ENCODE measurements at places on chromosomes 2 and 18. TPM values are rescaled to one million over a fixed set of nuclear protein-coding genes. Genes with fewer than 3 reads are reported as not detected.

DNA sequence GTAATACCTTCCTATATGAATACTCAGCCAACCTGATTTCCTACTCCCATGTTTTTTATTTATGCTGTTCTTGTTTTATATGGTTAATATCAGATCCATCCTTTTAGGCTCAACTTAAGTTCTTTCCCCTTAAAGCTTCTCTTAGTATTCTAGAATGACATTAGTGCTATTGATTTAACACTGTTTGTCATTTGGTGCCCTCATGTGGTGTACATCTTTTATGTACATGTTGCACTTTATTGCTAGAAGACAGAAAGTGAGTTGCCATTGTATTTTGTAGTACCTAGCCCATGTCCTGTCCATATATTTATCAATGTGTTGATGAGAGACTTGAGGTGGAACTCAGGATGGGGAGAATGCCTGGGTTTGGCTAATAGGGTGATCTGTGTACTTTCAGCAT is 2.5 kb downstream of the HTRA2 start:
- no peak for DNase-seq

GRCh38 chr2:46230677-46231425 is 66.4 kb upstream of the EPAS1 start:
- DNase-seq: no peak

DNA sequence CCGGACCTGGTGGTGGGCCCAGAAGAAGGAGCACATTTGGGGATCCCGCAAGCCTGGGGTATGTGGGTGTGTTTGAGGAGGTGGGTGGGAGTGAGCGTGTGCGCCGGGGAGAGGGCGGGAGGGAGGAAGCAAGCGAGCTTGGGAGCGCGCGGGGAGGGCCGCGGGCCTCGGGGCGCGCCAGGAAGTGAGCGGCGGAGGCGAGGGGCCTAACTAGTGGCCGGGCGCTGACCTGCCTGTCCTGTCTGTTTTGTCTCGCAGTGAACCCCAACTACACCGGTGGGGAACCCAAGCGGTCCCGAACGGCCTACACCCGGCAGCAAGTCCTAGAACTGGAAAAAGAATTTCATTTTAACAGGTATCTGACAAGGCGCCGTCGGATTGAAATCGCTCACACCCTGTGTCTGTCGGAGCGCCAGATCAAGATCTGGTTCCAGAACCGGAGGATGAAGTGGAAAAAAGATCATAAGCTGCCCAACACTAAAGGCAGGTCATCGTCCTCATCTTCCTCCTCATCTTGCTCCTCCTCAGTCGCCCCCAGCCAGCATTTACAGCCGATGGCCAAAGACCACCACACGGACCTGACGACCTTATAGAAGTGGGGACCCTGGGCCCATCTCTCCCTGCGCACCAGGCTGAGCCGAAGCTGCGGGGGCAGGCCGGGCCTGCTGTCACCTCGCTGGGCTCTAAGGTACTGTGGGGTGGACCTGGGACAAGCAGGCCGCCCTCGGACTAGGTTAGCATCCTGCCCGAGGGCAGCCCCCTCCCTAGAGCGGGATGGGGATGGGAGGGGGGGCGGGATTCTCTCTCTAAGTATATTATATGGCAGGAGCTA is 1.2 kb downstream of the HOXD4 start:
- no peak for DNase-seq

GRCh38 chr2:43292851-43293743 is 66.7 kb upstream of the ZFP36L2 start:
- no peak for DNase-seq

Gene C2orf15
- 1.5 TPM for total RNA-seq

Gene ZSWIM2
- not detected for total RNA-seq

- no peak for DNase-seq
These were observed 177.6 kb upstream of the CCDC68 start for GRCh38 chr18:55136864-55137263.

Gene KYNU
- total RNA-seq: 30.6 TPM

- DNase-seq: no peak
These were observed 35.2 kb downstream of the SPOPL start for GRCh38 chr2:138536740-138537139.

DNA sequence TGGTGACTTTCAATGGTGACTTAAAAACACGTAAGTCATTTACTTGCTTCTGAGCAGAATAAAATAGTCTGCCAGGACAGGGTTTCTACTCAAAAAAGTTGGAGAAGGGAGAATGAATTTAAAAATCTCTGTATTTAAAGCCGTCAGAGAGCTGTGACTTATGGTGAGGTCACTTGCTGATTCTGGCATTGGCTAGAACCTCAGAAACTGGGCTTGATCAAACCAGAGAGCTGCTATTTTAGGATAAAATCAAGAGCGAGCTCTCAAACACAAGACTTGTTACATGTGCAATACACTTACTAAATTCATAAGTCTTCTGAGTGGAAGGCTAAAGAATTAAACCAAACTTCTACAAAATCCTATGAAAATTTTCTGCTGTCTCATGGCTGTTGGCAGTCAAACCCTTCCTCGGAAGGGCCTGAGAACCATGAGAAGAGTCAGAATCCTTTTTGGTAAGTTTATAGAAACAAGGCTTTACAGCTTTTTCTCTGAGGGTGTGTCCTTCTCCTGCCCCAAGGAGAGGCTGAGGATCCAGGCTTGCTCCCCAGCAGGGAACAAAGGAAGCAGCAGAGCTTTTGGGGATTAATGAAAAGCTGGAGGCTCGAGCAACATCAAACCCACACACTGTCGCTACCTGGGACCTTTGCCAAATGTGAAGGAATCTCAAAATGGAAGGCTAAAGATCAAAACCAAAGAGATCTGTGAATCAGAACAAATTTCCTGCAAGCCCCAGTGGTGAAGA is 816.4 kb downstream of the SOCS6 start:
- no peak for DNase-seq

DNA sequence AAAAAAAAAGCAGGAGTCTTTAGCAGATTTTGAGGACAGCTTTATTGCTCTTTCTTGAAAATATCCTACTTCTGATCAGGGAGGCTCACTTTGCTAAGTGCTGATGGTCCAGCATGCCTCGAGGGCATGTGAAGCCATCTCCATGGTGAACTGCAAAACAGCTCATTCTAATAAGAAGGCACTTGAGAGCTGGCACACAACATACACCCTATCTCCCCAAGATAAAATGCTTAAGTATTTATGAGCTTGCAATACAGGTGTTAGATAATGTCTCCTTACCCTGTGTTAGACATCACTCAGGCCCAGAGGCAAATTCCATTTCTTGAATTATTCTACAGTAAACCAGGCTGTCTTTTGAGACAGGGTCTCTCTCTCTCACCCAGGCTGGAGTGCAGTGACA is 2.7 kb downstream of the ENOSF1 start:
- no peak for DNase-seq

Gene CAVIN2
- total RNA-seq: 182 TPM

Gene SLC11A1
- total RNA-seq: 419 TPM

DNA sequence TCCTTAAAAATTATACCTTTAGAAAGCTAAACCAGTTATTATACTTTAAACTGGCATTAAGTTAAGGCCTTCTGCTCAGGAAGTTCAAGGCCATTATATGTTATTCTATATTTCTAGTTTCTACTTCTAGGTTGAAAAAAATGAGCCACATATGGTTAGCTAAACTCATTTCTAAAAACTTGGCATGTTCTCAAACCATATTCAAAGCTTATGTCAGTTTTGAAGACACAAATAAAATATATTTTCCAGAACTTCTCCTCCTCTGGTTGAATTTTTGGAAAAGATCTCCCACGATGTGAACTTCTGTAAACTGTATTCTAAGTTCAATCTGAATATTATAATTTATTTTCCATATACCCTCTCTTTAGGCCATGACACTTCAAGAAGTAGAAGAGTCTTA is 103.5 kb downstream of the NYAP2 start:
- DNase-seq: no peak

DNA sequence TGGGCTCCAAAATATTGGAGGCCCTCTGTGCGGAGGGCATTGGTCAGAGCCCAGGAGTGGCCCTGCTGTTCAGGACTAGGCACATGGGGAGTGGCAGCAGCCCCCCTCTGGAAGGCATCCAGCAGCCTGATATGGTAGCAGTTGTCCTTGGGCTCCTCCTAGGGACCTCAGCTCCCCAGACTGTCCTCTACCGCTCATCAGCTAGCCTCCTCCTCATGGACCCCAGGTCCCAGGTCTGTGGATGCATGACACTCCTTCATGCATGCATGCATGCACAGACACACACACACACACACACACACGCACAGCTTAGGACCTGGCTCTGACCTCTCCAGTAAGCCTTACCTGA is 15.4 kb upstream of the ATP6V1B1 start:
- DNase-seq: no peak

GRCh38 chr2:105809097-105809473 is 64.4 kb downstream of the NCK2 start:
- no peak for DNase-seq

DNA sequence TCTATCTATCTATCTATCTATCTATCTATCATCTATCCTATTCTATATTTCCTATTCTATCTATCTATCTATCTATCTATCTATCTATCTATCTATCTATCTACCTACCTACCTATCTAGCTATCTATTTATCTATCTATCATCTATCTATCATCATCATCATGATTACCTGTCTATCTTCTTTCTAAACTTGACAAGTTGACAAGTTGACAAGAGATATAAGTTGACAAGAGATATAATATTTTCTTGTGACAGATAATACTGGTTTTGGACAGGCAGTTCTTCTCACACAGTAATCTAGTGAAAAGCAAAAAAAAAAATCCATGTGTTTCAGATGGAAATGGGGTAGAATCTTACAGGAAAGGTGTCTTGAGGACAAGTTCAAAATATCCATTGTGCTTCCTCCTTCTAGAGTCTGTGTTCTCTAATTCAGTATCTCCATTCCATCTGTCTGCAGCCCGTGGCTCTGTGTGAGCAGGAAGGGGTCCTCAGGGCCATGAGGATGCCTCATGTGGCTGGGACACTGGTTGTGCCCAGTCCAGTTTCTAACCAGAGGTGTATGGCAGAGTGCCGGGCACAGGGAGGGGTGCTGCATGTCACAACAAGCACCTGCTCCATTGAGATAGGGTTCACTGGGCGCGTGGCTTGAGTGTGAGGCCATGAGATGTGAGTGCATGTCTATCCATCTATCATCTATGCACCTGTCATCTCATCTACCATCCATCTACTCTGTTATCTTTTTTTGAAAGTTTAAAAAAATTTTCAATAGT is 212.4 kb upstream of the PXDN start:
- DNase-seq: no peak

- no peak for DNase-seq
These were observed 23.9 kb downstream of the ANTXR1 start for GRCh38 chr2:69036926-69037325.

Gene ASPRV1
- 1.9 TPM for total RNA-seq

- DNase-seq: no peak
These were observed 57.5 kb downstream of the MYL12B start for GRCh38 chr18:3319399-3319798.

GRCh38 chr2:127853671-127854070 is 4.3 kb downstream of the POLR2D start:
- no peak for DNase-seq

- DNase-seq: no peak
These were observed 117.6 kb downstream of the METTL8 start for GRCh38 chr2:171316220-171316619.

DNA sequence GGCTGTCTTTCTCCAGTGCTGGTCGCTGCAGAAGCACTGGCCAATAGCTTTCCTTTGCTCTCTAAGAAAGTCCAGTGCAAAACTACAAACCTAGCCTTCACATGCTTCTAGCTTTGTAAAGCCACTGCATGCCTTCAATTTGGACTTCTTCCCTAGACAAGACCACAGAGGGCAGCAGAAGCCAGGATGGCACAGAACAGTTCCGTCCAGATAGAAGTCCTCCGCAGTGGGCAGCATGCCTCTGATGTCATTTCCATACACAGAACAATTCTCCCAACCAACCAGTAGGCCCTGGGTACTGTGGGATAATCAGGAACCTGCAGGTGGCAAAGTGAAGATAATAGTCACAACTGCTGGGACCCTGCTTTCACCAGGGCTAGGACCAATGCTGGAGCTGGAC is 3.3 kb downstream of the ST6GAL2 start:
- no peak for DNase-seq

- no peak for DNase-seq
These were observed 18.6 kb upstream of the CYP26B1 start for GRCh38 chr2:72166279-72166678.

DNA sequence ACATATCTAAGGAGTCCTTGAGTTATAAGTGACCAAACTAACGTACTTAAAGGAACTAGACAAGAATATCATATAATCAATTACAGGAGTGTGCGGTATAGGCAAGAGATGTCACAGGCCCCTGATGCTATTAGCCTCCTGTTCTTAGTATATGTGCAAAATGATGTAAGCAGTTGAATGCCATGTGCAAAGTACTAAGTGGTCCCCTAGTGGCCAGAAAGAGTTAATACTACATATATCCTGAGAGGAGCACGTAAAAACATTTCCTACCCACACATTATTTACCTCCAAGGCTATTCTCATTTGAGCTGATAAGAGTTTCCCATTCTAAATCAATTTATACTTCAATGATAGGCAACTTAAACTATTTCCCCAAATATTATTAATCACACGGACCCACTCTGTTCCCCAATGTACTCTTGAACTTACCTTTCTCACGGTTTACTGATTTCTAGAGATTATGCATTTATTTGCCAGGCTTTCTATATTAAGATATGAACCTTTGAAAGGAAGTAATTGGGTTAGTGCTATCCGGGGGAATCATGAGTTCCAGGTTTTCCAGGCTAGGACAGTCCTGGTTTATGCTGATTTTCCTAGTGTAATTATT is 158.0 kb upstream of the KLHL14 start:
- DNase-seq: no peak

Gene TYMS
- 6.4 TPM for total RNA-seq

Gene ANKRD62
- total RNA-seq: 0.27 TPM

DNA sequence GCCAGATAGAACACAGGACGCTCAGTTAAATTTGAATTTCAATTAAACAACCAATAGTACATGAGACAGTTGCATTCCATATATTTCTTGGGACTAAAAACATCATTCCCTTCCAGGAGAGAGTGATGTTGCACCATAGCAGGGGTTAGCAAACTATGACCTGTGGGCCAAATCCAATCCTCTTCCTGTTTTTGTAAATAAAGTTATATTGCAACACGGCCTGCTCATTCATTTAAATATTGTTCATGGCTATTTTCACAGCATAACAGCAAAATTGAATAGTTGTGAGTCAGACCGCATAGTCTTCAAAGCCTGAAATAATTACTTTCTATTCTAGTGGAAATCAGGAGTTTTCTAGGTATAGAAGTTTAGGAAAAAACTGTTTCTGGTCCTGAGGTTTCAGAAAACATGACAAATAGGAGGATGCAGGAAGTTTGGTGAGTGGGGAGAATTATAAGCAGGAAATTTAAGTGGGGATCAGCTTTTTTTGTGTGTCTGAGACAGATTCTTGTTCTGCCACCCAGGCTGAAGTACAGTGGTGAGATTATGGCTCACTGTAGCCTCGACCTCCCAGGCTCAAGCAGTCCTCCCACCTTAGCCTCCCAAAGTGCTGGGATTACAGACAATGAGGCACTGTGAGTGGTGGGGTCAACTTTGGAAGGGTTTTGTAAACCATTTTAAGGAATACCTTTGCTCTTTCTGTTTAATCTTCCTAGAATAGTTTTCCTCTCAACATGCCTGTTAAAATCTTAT is 131.5 kb downstream of the SOCS6 start:
- no peak for DNase-seq

Gene CDCA7
- 0.89 TPM for total RNA-seq

Gene SOS1
- 43.6 TPM for total RNA-seq

- no peak for DNase-seq
These were observed 117.1 kb upstream of the PDE1A start for GRCh38 chr2:182543741-182544525.

Gene GALNT13
- 2.4 TPM for total RNA-seq

Measured in lower lobe of right lung (tissue), 2 donors.